ENCODE measurements at places on chromosomes 3 and 15.

GRCh38 chr15:78978601-78979179 lies 33.8 kb upstream of the CTSH start:
- DNase-seq: no peak

- no peak for DNase-seq
These were observed 89.5 kb downstream of the CTNNB1 start for GRCh38 chr3:41288785-41289184.

DNA sequence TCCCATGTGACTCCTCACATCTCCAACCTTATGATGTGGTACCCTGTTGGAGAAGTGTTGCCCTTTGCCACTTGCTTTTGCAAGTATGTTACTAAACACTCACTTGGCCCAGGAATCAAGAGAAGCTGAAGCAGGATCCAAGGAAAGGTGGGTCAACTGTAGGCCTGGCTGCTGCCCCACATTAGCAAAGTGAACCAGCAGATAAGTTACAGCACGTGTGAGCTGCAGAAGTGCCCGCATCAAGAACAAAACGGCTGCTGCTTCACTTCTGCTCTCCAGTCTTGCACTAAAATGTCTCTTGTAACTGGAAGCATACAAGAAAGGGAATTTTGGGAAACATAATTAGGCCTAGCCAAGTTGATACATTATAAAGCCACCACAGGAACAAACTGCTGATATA lies 79.6 kb downstream of the PCOLCE2 start:
- no peak for DNase-seq

DNA sequence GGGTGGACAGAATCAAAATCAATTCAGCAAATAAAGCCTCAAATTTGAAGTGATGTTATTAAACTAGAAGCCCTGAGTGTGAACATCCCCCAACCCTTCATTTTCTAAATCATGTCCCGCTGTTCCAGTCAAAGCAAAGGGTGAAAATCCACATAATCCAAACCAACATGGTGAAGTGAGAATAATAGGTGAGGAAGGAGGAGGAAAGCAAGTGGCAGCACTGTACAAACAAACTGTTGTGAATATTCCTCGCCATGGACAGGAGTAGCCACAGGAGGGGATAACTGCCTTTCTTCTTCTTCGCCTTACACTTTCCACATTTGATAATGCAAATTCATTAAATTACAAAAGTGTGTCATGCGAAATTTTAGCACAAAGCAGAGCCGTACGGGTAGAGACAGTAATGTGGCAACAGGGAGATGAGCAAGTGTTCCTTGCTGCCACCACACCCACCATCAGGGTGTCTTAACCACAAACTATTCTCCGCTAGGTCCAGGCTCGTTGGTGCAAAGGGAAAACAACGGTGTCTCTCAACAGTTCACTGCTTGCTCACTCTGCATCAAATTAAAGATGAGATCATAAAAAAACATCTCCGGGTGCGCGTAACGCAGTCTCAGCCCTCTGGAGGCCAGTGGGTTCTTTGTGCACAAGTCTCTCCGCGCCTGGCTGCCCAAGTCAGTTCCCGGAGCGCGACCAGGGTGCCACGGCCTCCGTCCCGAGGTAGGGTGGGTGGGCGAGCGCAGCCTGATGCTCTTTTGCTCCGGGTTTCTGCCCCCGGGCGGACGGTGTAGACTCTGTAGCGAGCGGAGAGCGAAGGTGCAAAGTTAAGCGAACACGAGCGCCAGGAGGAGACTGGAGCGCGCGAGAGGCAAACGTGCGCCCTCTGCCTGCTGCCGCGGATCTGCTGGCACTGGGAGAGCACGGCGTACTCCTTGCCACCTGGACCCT lies 6.7 kb downstream of the EPHA3 start:
- DNase-seq: peak; percentile 85

GRCh38 chr3:10927551-10927950 lies 65.0 kb upstream of the SLC6A1 start:
- DNase-seq: no peak

DNA sequence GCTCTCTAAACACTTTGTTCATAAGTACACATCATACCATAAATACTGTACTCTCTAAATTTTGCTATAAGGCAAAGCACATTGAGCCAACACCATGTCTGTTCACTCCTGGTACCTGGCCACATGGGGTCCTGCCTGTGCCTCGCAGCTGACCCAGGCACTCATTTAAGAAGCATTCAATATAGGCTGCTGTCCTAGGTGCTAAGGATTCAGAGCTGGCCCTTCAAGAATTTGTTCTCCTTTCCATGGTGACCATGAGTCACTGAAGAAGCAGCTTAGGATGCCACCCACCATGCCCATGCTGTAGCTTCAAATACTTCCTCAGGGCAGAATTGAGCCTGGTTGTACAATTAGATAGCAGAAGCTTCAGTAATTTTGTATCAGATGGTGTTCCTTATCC lies 119.2 kb upstream of the ZBED2 start:
- DNase-seq: no peak

DNA sequence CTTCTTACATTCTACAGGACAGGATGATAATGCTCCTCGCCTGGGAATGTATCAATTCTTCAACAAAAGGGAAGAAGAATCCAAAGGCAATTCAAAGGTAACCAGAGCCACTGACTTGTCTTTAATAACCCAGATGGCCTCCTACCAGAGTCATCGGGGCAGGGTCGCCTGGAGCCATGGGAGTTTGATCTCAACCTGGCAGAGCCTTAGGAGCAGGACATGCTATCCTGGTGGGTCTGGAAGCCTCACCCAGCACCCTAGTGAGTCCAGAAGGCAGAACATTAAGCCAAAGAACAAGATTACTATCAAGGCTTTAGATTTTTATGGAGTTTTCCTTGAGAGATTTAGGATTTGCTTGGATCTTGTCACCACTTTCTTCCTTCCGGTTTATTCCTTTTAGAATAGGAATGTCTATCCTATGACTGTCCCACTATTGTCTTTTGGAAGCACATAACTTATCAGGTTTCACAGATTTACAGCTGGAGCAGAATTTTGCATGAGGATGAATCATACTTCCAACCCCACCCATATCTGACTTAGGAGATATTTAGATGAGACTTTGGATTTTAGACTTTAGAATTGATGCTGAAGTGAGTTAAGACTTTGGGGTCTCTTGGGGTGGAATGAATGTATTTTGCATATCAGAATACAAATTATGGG lies 330.3 kb upstream of the GOLIM4 start:
- no peak for DNase-seq

- peak; percentile 80 for DNase-seq
These were observed 31.8 kb upstream of the MYZAP start for GRCh38 chr15:57559875-57560274.

DNA sequence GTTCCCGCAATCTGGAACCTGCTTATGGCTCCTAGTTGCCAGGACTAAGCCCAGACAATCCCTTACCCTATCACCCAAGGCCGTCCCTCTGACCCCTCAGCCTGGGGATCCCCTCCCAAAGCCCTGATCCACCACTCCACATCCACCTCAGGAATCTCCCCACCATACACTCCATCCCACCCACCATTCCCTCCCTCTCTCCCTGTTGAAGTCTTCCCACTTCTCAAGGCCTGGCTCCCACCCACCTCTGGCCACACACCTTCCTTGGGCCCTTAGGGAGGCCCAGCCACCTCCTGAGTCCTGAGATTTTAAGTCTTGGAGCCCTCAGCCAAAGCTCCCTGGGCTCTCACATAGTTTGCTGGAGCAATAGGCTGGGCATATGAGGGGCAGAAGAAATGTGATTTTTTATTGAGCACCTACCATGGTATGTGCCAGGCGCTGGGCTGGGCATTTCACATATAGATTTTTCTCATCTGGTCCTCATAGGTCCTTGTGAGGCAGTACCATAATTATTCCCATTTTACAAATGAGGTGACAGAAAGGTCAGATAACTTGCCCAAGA lies 48.1 kb downstream of the HCN4 start:
- DNase-seq: no peak

- no peak for DNase-seq
These were observed 124.3 kb downstream of the BDH1 start for GRCh38 chr3:197431346-197431910.

DNA sequence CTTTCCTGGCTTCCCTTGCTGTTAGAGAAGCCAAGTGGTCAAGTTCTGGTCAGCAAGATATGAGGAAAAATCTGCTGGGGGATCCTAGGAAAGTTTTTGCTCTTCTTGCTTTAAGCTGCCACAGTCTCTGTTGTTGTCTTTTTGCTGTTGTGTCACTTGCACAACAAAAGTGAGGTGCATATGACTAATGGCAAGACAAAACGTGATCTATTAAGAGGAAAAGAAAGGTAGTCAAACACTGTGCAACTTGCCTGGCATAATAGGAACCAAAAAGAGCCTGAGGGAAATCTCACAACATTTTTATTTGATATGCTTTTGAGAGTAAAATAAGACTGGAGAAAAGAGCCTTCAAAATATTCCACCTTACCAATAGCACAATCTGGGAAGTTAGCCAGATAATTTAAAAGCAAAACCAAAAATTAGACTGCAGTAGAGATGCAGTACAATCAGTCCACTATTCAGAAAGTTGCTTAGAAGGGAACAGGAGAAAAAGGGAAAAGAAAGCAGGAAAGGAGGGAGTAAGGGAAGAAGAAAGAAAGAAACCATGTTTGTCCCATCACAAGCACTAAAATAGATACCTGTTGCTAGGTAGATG lies 110.0 kb upstream of the SLC4A7 start:
- no peak for DNase-seq

GRCh38 chr3:157087373-157087772 lies 72.6 kb downstream of the CCNL1 start:
- DNase-seq: no peak

DNA sequence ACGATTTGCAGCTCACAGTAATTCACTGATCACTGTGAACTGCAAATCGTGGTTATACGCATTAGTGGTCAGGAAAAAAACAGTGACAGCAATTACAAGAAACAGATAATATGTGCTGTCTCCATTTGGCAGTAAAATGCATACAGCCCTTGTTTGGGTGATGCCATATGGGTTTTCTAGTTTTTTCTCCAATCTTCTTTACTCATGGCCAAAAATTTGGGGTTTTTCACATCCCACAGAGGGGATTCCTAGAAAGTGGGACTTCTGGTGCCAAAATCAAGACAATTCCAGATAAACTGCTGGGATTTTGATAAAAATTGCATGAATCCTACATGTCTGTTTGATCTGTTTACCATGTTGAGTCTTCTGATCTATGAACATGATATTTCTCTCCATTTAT lies 15.6 kb downstream of the NDN start:
- no peak for DNase-seq

DNA sequence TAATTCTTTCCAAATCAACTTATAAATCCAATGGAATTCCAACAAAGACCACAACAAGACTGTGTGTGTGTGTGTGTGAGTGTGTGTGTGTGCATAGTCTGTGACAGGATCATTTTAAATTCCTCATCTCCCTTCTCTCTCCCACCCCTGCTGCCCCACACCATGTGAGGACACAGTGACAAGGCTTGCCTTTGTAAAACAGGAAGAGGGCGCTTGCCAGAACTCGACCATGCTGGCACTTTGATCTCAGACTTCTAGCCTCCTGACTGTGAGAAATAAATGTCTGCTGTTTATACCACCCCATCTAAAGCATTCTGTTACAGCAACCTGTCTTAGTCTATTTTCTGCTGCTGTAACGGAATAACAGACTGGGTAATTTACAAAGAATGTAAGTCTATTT lies 99.1 kb downstream of the NSMCE3 start:
- DNase-seq: no peak

- DNase-seq: no peak
These were observed 239.1 kb upstream of the MEIS2 start for GRCh38 chr15:37339437-37339836.

GRCh38 chr3:64027658-64028057 lies 4.4 kb upstream of the PSMD6 start:
- no peak for DNase-seq

DNA sequence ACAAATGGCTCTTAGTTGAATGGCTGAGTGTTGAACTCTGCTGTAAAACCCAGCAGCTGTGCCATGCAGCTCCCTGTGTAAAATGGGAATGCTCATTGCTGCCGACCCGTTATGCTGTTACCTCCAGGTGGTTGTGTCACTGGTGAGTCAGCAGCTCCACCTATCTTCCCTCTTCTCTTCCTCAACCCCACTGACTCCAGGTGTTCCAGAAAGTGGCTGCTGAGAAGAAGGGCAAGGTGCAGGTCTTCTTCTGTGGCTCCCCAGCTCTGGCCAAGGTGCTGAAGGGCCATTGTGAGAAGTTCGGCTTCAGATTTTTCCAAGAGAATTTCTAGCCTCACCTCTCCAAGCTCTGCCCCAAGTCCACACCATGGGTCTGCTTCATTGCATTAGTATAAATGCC lies 41.9 kb downstream of the NOX5 start:
- DNase-seq: no peak

DNA sequence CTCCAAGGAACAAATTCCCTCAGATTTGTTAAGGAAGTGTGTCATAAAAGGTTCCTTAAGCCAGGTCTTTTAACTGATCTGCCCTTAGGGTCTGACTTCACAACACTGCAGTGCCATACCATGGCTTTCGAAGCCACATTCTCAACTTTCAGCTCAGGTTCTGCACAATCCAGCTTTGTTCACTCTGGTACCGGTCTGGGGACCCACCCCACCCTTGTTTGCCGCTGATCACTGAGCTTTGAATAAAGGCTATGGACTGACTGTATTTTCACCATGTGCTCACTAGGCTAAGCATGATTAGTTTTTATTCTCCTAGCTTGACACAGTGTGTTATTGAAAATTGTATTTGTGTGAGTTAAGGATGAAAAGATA lies 15.9 kb downstream of the SNX1 start:
- DNase-seq: no peak

GRCh38 chr3:171177056-171177455 lies 150.5 kb upstream of the SLC2A2 start:
- no peak for DNase-seq

- peak; percentile 22 for DNase-seq
These were observed 92.0 kb upstream of the TPM1 start for GRCh38 chr15:62950462-62950931.

DNA sequence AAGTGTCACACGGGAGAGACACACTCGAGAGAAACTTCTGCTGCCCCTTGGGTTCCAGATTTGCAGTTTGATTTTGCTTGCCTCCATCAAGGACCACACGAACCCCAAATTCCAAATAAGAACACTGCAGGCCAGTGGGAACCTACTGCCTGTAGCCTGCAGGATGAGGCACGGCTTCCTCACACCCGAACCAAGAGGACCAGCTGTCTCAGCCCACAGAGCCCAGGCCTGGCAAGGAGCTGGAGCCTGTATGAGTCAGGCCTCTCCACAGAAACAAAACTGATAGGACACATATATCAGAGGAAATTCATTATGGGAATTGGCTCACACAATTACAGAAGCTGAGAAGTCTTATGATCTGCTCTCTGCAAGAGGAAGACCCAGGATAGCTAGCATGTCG lies 188.1 kb upstream of the NSMCE3 start:
- no peak for DNase-seq

- no peak for DNase-seq
These were observed 11.5 kb upstream of the MB21D2 start for GRCh38 chr3:192929146-192929545.

- DNase-seq: peak; percentile 85
These were observed 31.0 kb downstream of the POC1A start for GRCh38 chr3:52123106-52123725.
